ENCODE measurements at places on chromosomes 2 and 18. TPM values are rescaled to one million over a fixed set of nuclear protein-coding genes. Genes with fewer than 3 reads are reported as not detected.

Gene IL37
- not detected for polyA plus RNA-seq

- no peak for DNase-seq
Observed at GRCh38 chr2:198214114-198214596, 409.8 kb downstream of the PLCL1 start.

- DNase-seq = no peak
Observed at GRCh38 chr2:7324706-7325105, 407.5 kb downstream of the RNF144A start.

Gene ARHGEF4
- 7.5 TPM for polyA plus RNA-seq

Gene SLC11A1
- 1.5 TPM for polyA plus RNA-seq

Gene CIB4
- polyA plus RNA-seq = 0.72 TPM

GRCh38 chr2:168015274-168015953, 232.0 kb downstream of the STK39 start:
- DNase-seq = no peak

Gene SCYGR6
- not detected for polyA plus RNA-seq

DNA sequence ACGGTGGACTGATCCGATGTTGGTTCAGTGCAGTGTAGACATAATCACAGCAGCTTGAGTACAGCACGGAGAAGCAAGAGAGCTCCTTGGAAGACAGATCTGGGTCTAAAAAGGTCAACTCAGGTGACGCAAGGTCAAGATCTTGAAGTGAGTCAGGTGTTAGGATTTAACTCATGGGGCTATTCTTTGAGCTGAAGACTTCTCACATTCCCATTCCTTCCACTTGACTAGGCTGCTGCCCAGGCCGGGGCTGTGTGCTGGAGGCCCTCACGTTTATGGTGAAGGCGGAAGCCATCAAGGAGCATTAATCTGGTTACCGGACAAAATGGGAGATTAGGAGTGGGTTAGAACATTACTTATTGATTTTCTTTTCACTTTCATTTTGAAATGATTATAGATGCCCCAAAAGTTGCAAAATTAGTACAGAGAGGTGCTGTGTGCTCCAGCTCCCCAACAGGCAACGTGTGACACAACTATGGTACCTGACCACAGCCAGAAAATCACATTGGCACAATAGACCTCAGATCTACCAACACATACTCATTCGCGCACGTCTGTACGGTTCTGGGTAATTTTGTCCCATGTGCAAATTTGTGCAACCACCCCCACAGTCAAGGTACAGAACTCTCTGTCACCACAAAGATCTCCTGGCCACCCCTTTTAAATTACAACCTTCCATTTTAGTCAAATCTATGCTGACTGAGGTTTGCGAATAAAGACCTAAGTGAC, 77.6 kb upstream of the SEC11C start:
- DNase-seq = no peak

GRCh38 chr18:48605408-48605845, 66.6 kb downstream of the CTIF start:
- DNase-seq = no peak

DNA sequence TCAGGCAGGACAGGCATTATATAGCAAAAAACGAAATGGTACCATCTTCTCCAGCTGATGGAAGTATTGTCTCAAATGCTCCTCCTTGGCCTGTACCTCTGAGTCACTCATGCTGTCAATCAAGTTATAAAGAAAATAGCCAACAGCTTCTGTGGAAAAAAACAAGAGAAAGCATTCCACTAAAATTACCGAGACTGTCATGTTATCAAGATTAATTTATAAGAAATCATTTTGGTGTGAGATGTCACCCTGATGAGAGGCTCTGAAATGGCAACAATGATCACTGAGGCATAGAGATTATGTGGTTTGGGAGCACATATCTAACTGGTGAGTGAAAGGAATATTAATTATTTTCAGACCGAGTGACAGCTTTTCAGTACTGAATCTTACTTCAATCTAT, 47.4 kb downstream of the LRPPRC start:
- DNase-seq = no peak

GRCh38 chr2:197513915-197514314, 2.0 kb upstream of the MOB4 start:
- no peak for DNase-seq

DNA sequence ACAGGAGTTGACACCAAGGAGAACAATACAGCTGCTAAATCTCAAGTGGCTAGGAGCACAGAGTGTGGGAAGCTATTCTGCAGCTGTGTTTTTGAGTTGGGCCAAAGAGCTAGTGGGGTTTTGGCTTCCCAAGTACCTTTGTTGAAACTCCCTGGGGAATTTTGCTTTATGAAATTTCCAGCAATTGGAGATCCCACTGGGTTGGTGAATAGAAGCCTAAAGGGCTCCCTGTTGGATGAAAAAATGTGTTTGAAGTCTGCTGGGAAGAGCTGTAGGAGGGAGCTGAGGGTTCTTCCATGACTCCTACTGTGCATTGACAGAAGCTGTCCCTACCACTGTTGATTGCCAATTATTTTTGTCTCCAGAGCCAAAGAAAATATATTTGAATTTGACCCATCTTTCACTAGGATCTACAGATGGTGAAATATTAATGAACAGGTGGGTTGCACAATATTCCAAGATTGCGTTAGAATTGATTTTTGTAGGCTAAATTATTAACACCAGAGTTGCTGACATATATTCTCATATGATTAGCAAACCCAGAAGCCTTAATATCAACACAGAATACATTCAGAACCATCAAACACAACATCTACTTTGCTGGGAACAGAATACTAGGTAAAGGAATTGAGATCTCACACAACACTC, 95.4 kb upstream of the CYP1B1 start:
- DNase-seq = no peak

Gene SULT1C2
- 3.2 TPM for polyA plus RNA-seq

Gene TLX2
- 0.23 TPM for polyA plus RNA-seq

Gene IL1RL1
- polyA plus RNA-seq = 0.10 TPM

DNA sequence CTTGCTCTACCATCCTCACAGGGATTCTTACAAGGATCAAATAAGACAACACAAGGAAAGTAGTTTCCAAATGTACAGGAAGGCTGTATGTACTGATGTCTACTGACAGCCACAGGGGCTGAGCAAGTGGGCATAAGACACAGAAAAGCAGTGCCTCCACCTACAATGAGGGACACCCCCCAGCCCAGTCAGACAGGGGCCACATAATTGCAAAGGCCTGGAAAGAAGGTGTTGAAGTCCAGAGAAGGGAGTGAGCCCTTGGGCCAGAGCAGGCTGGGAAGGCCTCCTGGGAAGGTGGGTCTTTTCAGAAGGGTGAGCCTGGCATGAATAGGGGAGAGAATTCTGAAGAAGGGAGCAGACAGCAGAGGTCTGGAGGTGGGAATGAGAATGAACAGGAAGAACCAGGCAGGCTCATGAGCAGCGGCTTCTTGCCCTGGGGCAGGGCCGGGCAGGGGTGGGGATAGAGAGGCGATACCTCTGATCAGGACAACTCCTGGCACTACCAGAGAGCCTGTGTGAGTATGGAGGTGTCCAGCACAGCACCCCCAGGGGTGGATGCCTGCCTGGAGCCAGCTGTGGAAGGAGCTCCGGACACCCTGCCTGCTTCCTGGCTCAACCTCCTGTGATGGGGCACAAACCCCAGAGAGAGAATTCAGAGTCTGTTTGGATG, 30.1 kb downstream of the HS1BP3 start:
- no peak for DNase-seq

- DNase-seq = no peak
Observed at GRCh38 chr2:140383781-140384180, 1603.6 kb upstream of the NXPH2 start.

Gene TRABD2A
- 0.67 TPM for polyA plus RNA-seq

GRCh38 chr2:165833156-165833555, 39.1 kb upstream of the GALNT3 start:
- no peak for DNase-seq

GRCh38 chr2:228059735-228060134, 121.8 kb downstream of the SPHKAP start:
- DNase-seq = no peak

DNA sequence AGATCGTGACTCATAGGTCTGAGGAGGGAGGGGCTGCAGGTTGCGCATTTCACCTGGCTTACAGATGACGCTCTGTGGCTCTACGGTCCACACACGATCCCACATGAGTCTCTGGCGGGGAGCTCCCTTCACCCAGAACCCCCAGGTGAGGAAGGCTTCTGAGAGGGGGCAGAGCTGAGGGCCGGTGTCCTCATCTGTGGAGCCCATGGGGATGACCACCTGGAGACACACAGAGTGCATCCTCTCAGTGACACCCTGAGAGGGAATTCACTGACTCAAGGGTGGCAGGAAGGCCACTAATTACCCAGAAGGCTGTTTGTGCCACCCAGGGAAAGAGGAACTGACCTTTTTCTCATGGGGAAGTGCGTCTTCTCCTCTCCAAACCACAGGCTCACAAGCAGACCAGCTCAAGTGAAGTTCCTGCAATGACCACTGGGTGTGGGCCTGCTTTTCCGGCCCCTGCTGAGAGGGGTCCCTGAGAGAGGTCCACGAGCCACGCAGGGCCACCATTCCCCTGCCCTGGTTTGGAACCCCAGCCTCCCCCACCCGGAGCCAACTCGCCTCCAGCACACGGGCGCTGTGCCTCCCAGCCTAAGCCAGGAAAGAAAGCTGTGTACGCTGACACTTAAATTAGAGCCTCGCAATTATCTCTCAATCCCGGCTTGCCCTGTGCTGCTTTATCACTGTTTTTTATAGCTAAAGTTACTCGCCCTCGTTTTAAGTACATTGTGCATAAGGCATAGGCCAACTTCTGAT, 114.1 kb downstream of the BCL11A start:
- no peak for DNase-seq

Gene PHOSPHO2
- polyA plus RNA-seq = 9.6 TPM

Gene PLGLB2
- polyA plus RNA-seq = 4.2 TPM

Gene SCYGR4
- polyA plus RNA-seq = 0.10 TPM
